CD4-positive, alpha-beta T cell (primary cell): ENCODE measurements at places on chromosomes 2 and 18. TPM values are rescaled to one million over a fixed set of nuclear protein-coding genes. Genes with fewer than 3 reads are reported as not detected.

GRCh38 chr2:174667250-174667860 lies 69.8 kb upstream of the WIPF1 start:
- DNase-seq = no peak

- peak; percentile 86 for DNase-seq
Observed at GRCh38 chr18:77114415-77115191, 18.0 kb downstream of the MBP start.

Gene GCKR
- not detected for total RNA-seq

Gene CKAP2L
- total RNA-seq = 0.50 TPM

DNA sequence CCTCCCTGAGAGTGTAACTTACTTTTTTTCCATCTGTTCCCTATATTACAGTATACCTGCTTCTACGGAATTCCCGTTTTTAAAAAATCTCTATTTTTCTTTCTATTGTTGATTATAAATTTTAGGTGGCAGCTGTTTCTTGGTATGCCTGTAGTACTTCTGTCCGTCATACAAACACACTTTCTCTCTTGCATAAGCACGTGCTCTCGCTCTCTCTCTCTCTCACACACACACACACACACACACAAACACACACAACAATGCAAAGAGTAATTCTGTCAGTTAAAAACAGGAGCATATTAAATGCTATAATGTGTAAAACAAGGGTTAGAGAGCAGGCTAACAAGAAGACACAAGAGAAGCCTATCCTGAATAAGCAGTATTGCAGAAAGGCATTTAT lies 140.5 kb downstream of the THADA start:
- DNase-seq = no peak

Gene PROKR1
- not detected for total RNA-seq

GRCh38 chr2:36489281-36489680 lies 108.7 kb downstream of the FEZ2 start:
- no peak for DNase-seq

DNA sequence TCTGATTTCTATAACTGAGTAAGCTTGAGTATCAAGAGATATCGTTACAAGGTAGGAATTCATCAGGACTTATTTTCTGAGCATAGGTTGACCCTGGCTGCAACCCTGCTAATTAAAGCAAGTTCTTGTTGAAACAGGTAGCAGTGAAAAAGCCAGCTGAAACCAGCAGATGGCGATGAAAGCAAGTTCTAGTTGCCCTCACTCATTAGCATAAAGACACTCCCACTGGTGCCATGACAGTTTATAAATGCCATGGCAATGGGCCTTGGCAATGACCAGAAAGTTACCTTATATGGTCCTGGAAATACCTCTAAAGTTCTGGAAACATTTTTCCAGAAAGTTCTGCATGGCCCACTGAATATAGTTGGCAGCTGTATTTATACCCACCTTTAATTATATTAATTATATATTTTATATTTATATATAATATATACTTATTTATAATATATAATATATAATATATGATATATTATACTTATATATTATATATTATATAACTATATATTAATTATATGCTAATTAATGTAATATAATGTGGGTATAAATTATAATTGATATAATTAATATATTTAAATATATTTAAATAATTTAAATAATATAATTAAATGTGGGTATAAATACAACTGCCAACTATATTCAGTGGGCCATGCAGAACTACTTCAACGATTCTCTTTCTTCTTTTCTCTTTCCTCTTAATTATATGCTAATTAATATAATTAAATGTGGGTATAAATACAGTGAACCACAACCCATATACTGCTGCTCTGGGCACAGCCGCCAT lies 188.0 kb downstream of the CDH7 start:
- DNase-seq = no peak

GRCh38 chr2:26018184-26019055 lies 15.5 kb upstream of the RAB10 start:
- DNase-seq = no peak

Gene DES
- not detected for total RNA-seq

DNA sequence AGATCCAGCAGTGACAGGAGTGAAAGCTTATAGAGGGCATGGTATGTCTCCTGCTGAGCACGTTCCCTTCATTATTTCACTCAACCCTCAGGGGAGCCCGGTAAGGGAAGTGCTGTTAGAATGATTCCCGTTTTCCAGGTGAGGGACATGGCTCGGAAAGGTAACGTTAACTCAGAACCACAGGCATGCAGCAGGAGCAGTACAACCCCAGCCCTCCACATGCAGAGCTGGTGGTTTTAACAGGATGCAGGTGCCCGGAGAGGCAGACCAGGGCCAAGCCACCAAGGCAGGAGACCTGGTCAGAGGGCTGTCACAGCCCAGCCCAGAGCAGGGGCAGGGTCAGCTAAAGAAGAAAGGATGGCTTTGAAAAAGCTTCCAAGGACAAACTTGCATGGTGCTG lies 268.5 kb downstream of the SH3BP4 start:
- DNase-seq = no peak

- DNase-seq = no peak
Observed at GRCh38 chr18:47950511-47950910, 20.1 kb upstream of the SMAD2 start.

GRCh38 chr2:104472076-104472475 lies 381.8 kb upstream of the POU3F3 start:
- no peak for DNase-seq

Gene HOXD9
- total RNA-seq = not detected

Gene TUBA4B
- total RNA-seq = not detected

DNA sequence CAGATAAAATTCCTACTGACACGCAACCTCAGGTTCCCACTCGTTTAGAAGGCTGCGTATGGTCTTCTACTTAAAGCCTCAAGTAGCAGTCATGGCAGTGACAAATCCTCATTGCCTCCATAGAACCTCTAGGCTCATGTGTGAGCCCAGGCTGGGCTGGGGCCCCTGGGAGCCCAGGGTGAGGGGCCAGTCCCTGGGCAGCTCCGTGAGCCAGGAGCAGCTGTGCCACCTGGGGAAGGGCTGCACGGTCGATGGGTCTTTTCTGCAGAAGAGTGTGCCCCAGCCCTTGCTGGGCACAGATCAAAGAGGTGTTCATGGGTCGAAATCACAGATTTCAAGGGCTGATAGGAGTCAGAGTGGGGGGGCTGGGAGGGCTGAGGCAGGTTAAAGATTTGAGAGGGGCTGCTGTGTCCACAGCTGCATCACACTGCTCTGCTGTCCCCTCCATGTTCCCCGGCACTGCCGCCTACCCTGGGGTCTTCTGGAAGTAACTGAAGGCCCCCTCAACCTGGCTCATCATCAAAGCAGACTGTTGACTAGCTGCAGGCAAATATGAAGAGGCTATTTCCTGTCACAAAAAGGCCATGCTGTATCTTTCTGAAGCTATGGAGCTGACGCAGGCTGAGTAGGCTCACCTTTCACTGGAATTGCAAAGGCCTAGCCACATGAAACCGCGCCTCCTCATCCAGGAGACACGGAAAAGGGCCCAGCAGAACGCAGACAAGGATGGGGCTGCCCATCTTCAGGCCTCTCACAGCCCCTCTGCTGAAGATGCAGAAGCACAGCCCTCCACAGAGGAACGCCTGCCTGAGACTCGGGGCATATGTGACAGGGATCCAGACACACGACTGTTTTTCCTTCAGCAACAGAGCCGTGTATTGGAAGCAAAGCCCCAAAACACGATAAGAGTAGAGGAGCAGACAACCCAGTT lies 35.7 kb upstream of the ALPP start:
- DNase-seq = no peak

Gene CD8B2
- total RNA-seq = not detected

GRCh38 chr18:2569338-2570207 lies 1.7 kb downstream of the METTL4 start:
- DNase-seq = no peak

- no peak for DNase-seq
Observed at GRCh38 chr2:43273529-43273928, 47.1 kb upstream of the ZFP36L2 start.

Gene TXNDC2
- total RNA-seq = not detected

Gene PRKCE
- total RNA-seq = 24.9 TPM

DNA sequence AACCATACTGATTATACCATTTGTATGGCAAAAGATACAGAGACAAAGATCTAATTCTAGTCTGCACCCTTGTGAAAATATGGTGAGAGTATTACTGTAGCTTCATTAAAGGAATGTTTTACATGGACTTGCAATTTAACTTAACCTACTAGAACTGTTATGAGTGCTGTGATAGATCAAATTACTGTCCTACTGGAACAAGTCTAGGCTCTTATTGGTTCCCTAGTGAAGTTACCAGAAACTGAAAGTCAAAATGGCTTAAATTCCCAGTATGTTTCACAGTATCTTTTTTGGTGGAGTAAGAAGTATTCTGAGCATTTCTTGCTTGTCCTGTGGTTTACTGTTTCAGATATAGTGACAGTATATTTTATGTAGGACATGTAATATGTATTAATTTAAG lies 3.8 kb upstream of the TBR1 start:
- DNase-seq = no peak

GRCh38 chr2:137928547-137929518 lies 35.4 kb upstream of the HNMT start:
- no peak for DNase-seq

- no peak for DNase-seq
Observed at GRCh38 chr18:62438018-62438329, 84.9 kb upstream of the ZCCHC2 start.

DNA sequence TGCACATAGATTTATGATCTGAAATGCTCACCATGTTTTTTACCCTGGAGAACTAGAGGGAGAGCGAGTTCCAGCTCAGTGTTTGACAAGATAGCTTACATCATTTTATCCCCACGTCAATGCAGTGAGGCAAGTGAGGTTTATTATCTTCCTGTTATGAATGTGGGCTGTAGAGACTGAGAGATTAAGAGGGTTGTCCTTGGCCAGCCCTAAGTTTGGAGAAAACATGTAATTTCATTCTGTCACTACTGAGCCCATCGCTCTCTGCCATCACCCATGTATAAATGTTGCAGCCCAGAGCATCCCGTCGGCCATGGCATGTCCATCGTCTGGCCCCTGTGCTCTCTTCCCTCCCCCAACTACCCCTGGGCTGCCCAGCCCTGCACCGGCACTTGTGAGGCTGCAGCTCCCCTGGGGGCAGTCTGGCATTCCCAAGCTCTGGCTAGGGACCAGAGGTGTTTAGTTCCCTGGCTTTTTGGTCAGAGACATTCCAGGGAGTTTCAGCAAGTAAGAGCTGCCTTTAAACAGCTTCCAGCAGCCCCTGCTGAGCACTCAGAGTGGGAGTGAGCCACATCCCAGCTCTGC lies 136.7 kb downstream of the ANTXR1 start:
- no peak for DNase-seq

Gene DNER
- total RNA-seq = not detected

- DNase-seq = no peak
Observed at GRCh38 chr18:34222307-34223163, 2.2 kb downstream of the NOL4 start.

Gene CSRNP3
- not detected for total RNA-seq

- DNase-seq = no peak
Observed at GRCh38 chr2:20212459-20212870, 12.5 kb downstream of the SDC1 start.

GRCh38 chr2:42325609-42326008 lies 35.4 kb downstream of the COX7A2L start:
- DNase-seq = no peak

GRCh38 chr2:169653636-169654035 lies 40.6 kb downstream of the CFAP210 start:
- DNase-seq = no peak

GRCh38 chr2:85697096-85697495 lies 2.9 kb downstream of the GNLY start:
- DNase-seq = no peak

DNA sequence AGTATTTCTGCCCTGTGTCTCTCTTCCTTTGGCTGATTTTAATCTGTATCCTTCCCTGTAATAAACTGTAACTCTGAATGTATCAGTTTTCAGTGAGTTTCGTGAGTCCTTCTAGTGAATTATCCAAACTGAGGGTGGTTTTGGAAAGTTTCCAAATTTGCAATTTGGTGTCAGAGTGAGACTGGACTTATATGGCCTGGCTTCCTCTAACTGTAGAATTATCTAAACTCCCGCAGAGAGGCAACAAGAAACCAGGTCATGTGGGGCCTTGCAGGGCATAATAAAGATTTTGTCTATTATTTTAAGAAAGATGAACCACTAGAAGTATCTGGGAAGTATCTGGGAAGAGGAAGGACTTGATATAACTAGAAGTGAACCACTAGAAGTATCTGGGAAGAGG lies 95.3 kb upstream of the RNF152 start:
- no peak for DNase-seq

DNA sequence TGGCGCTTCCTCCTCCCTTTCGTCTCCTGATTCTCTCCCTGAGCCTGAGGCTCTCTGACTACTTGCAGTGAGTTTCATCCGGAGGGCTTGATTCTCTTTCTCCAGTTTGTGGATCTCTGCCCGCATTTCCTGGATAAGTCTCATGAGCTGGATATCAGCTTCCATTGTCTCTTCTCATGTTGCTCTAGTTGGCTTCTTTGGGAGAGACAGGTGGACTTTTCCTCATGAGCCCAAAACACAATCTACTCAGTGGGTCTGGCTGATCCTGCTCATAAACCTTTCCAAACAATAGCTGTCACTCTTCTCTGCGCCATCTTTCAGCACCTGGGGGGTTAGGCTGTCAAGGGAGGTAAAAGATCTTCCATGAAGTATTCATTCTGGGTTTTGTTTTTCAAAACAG lies at the start of gene CCDC195:
TSS of gene CCDC195 (minus strand) at position 165 of the 400 bp plus-strand sequence. CDS start at position 165, 0 bp downstream.
- no peak for DNase-seq

GRCh38 chr18:35571138-35571537 lies 10.4 kb upstream of the GALNT1 start:
- no peak for DNase-seq

DNA sequence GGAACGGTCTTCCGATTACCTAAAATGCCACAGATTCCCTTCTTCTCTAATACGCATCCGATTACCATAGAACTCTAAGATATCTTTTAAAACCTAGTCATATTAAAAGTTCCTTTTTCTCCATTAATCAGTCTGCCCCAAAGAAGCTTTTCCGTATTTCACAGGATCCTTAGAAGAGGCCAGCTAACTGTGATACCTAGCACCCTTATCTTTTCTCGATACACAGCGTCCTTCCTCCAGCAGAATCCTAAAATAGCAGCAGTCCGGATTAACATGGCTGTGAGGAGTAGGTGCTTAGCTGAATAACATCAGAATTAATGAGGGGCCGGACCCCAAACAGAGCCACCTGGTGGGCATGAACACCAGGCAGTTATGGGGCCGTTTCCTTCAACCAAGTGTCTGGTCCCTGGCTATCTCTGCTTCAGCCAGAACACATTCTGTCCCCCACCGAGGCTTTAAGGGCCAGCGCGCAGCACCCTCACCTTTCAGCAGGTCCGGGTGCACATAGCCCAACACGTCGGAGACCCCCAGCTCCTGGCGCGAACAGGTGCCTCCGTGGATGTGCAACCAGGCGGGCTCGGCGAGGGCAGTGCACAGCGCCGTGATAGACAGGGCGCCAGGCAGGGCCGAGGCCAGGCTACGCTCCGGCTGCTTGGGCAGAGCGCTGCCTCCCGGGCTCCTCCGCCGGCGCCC lies 995 bp downstream of the TMEM127 start:
- DNase-seq = peak; percentile 26

DNA sequence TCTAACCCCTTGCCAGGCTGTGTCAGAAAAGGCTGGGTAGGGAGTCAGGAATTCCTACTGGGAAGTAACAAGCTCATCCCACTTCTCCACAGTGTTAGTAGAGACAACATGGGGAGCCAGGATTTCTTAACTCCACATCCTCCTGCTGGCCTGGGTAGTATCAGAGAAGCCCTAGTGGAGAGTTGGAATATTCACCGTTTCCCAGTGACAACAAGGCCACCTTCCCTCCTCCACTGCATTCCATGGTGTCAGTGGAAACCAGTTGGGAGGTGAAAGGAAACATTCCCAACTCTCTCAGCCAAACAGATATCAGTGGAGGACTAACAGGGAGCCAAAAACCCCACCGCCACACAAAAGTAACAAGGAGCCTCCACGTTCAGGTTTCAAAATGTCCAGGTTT lies 41.2 kb downstream of the SRD5A2 start:
- no peak for DNase-seq
